ENCODE measurements at places on chromosomes 3 and 15.

DNA sequence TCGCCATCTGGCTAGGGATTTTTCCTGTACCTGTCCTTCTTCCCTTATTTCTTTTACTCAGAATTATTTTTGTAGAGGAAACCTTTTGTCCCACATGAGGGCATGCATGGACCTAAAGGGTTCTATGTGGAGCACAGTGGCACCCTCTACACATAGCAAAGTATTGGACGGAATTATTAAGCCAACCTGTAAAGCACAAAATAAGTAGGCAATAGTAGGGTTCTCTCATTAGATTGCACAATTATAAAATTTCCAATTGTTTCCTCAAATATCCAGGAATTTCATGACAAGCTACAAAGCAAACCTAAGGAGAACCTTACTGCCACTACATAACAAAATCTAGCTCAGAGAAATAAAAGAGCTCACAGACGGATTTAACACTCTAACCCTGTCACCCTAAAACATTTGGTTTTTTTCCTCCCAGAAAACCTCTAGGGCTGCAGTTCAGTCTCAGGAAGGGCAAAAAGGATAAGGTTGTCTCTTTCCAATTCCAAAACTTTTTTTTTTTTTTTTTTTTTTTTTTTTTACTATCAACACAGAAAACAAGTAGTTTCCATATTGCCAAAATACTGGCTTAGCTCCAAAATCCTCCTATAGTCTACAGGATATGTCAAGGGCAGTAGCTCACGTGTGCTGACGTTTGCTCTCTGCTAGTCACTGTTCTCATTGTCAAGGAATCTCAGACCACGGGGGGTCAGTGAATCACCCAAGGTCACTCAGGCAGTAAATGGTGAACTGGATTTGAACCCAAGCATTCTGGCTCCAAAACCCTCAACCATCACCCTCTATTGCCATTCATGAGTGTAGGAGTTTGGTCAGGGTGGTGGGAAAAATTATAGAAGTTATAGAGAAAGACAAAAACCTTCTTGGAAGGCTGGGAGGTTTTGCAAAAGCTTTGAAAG is 52.3 kb downstream of the NCEH1 start:
- no peak for DNase-seq

DNA sequence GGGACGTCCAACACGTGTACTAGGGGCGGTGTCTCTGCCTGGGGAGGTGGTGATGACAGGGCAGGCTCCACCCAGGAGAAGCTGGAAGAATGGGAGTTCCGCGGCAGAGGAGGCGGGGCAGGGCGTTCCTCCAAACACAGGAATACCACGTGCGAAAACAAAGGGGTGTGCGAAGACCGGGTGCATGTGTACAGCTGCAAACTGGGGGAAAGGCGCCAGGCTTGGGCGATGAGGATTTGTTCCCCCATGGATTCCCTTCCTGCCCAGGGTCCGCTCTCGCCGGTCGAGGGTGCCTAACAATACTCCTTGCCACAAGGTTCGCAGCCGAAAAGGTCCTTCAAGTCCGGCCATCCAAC is 500 bp upstream of the ZSCAN2 start:
- peak; percentile 71 for DNase-seq

DNA sequence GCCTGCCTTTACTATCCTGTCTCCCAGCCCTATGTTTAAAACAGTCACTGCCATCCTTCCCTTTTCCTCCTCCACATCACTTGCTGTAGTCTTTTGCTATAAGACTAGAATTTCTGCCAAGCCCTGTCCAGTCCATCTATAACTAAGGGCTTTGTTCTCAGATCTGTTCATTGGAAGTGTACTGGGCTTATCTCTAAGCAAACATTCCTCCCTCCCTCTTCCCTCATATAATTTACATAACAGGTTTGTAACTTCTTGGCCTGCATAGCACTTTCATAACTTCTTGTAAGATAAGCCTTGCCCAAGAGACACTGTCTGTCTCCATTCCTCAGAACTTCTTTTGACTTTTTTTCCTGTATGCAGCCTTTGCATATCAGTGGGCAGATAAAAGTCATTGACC is 16.7 kb downstream of the TPRG1 start:
- DNase-seq: no peak

DNA sequence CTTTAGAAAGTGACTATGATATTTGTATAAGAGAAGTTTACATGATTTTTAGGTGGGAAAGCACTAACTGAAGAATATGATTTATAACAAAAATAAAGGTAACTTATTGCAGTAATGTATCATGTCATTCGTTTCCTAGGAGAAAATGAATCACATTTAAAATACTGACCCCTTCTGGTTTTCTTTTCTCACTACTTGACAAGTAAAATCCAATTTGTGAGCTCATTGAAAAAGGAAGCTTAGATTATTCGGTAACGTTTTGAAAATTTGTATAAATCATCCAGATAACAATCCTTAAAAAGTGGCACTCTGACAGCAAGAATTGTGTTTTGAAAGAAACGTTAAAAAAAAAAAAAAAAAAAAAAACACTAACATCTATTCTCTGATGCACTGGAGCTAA is 39.0 kb downstream of the NSUN3 start:
- no peak for DNase-seq

- no peak for DNase-seq
Measured at GRCh38 chr3:156425651-156426050, 129.3 kb downstream of the SSR3 start.

Data from CD4-positive, alpha-beta T cell treated with Interleukin-21 for 1 hour (primary cell).